Heart right ventricle (tissue), 16 donors: ENCODE measurements at places on chromosomes 1 and 21.
A peak's percentile ranks its signal among the peaks of the same experiment; 100 is the strongest.

DNA sequence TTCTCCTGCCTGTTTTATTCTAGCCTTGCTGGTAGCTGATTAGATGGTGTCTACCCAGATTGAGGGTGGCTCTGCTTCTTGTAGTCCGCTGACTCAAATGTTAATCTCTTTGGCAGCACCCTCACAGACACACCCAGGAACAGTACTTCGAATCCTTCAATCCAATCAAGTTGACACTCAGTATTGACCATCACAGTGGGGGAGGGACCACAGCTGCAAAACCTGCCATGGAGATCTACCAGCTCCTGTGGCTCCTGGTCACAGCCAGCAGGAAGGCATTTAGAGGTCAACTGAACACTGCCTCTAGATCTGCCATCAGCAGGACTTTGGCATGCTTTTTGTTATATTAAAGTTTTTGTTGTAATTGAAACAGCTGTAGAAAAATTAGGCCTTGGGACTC is 146.9 kb downstream of the RWDD3 start:
- DNase-seq: no peak
- H3K4me3 ChIP-seq: no peak overlapping the region
- H3K4me1 ChIP-seq: no peaks in the 10 kb centered on the region
- no peaks in the 10 kb centered on the region for H3K36me3 ChIP-seq
- no peak overlapping the region for H3K27ac ChIP-seq

DNA sequence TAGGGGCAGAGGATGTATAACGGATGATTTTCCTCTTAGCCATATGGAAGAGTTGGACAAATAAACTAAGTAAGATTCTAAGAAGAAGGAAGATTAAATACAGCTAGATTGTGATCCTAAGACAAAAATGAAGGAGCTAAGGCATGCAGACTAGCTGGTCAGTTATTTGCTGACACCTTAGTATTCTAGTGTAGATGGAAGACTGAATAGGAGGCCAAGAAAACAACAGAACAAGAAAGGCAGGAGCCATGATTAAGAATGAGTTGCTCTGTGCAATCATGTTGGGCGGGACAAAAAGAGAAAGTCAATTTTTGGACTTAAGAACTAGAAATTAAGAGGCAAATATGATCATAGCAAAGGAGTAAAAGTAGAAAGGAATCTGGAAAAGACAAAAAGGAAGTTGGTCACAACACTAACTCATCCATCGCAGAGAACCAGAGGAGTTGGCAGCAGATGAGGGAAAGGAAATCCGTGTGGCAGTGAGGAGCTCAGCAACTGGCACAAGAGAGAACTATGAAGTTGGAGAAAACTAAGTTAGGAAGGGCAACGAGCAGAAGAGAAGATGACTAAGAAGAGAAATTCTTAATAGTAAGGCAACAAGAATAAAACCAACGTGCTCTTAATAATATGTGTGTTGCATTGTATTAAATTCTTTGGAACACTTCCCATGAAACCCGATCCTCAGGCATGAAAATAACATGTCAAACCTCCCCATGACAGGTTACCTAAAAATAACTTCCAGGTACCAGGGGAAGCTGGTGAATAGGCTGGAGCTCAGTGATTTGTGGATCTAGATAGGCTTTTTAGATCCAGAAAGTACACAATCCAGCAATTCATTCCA is 234.4 kb downstream of the LTN1 start:
- DNase-seq: no peak
- H3K4me3 ChIP-seq: no peak overlapping the region
- no peaks in the 10 kb centered on the region for H3K36me3 ChIP-seq
- no peak overlapping the region for H3K27ac ChIP-seq
- H3K4me1 ChIP-seq: peaks cover 49% of the 10 kb centered on the region

GRCh38 chr1:163608979-163609378 is 287.2 kb downstream of the NUF2 start:
- H3K4me1 ChIP-seq: no peaks in the 10 kb centered on the region
- H3K4me3 ChIP-seq: no peak overlapping the region
- H3K27ac ChIP-seq: no peak overlapping the region
- no peaks in the 10 kb centered on the region for H3K36me3 ChIP-seq
- H3K27me3 ChIP-seq: no peaks in the 10 kb centered on the region

DNA sequence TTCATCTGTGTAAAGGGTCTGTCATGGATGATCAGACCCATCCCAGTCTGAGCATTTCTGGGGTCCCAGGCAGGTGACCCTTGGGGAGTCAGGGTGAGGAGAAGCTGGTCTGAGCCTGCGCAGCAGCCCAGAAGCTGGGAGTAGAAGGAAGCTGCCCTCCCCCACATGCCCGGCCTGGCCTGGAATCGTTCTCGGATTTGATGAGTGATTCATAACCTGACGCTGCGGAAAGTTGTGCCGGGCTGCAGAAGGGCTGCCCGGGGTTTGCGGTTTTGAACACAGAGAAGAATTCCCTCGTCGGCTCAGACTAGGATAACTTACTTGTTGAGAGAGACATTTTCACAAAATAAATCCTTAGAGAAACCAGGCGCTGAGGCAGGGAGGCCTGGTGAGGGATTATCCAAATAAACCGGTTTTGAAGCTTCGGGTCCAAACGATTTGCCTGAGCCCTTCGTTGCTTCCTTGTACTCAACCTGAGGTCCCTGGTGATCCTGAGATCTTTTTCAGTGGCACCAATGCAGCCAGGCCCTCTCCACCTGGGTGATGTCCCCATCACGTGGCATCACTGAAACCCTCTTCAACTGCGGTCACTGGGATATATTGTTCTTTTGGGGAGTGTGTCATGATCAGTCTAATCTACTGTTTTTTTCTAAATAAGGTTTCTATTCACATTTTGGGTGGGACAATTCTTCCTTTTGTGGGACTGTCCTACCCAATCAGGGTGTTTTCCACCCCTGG is 29.2 kb downstream of the EPHB2 start:
- H3K4me3 ChIP-seq: no peak overlapping the region
- peaks cover 23% of the 10 kb centered on the region for H3K27me3 ChIP-seq
- H3K4me1 ChIP-seq: no peaks in the 10 kb centered on the region
- H3K27ac ChIP-seq: no peak overlapping the region

GRCh38 chr1:25544819-25545218 is 1.4 kb downstream of the LDLRAP1 start:
- H3K36me3 ChIP-seq: no peaks in the 10 kb centered on the region
- peak; percentile 55 for DNase-seq
- no peaks in the 10 kb centered on the region for H3K27me3 ChIP-seq
- H3K4me3 ChIP-seq: peak overlapping the region; percentile 99
- H3K27ac ChIP-seq: peak overlapping the region; percentile 88

DNA sequence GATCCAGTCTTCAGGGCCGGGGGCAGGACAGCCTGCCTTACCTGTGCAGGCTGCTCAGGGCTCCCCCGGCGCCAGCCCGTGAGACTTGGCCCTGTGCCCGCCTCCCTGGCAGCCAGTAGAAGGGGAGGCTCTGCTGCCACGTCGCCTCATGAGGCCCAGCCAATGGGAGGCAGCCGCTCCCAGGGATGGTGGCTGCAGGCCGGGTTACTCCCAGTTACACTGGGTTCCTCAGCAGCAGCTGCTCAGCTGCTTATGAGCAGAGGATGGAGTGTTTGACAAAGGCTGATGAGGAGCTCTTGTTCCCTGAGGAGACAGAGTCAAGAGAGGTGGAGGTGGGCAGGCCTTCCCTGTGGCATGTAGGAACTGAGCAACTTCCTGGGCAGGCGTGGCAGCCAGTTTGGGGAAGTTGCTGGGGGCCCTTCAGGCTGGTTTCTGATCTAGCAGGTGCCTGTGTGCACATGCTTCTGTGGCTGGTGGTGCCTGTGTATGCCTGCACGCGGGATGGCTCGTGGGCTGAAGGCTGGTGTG is 5.5 kb downstream of the MFSD2A start:
- no peak overlapping the region for H3K4me3 ChIP-seq
- H3K27me3 ChIP-seq: peaks cover 12% of the 10 kb centered on the region
- no peaks in the 10 kb centered on the region for H3K36me3 ChIP-seq

- no peak for DNase-seq
- no peaks in the 10 kb centered on the region for H3K36me3 ChIP-seq
- H3K4me1 ChIP-seq: no peaks in the 10 kb centered on the region
- peaks cover 5% of the 10 kb centered on the region for H3K27me3 ChIP-seq
- peak overlapping the region; percentile 88 for H3K27ac ChIP-seq
- peak overlapping the region; percentile 59 for H3K4me3 ChIP-seq
Observed at GRCh38 chr21:41361053-41361785, 608 bp upstream of the MX2 start.

DNA sequence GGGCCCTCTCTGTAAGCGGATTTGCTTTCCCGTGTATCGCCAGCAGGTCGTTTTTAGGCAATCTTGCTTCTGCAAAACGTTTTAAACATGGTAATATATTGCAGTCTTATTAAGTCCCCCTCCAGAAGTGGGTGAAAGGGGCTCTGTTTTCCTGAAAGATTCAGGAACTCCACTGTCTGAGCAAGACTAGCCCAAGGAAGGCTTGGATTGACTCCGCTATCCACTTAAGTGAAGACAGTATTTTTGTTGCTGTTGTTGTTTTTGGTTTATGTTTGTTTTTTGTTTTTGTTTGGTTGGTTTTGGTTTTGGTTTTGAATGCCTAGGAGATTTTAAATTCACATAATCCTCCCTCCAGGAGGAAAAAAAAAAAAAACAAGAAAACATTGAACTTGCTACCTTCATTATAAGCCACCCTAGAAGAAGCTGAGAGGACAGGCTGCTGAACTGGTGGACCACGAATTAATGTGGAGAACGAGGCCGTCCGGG is 29.1 kb upstream of the NFIA start:
- peaks cover 8% of the 10 kb centered on the region for H3K4me1 ChIP-seq
- H3K27ac ChIP-seq: peak overlapping the region; percentile 98
- H3K4me3 ChIP-seq: peak overlapping the region; percentile 55
- DNase-seq: no peak

DNA sequence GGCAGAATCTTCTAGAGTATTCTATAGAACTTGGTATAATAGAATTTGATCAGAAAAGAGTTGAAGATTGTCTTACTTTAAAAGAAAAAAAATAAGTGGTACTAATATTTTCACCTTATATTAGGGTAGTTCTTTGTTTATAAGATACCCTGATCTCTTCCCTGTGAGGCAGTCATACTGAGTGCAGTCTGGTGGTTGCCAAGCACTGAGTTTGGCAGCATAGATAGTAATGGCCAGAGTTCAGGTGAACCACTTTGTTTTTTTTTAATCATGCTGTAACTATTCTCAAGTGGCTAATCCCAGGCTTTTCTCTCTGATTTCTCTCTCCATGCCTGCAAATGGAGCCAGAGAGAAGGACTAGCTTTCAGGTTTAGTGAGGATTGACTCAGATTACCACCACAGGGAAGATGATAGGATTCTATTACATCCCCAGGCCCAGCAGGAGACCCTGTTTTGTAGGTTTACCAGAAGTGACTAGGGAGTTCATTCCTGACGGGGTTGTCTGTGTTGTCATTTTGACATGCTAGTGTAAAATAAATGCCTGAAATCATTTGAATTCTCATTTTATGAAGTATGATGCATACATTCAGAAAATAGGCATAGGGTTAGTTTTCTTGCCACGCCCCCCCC is 16.7 kb downstream of the KDM1A start:
- no peak for DNase-seq
- H3K27me3 ChIP-seq: no peaks in the 10 kb centered on the region
- no peaks in the 10 kb centered on the region for H3K36me3 ChIP-seq
- H3K4me1 ChIP-seq: no peaks in the 10 kb centered on the region
- H3K4me3 ChIP-seq: no peak overlapping the region

GRCh38 chr1:225825078-225825477 is 15.2 kb downstream of the EPHX1 start:
- peaks cover 18% of the 10 kb centered on the region for H3K36me3 ChIP-seq
- DNase-seq: no peak
- H3K4me1 ChIP-seq: peaks cover 51% of the 10 kb centered on the region
- H3K27me3 ChIP-seq: no peaks in the 10 kb centered on the region
- no peak overlapping the region for H3K4me3 ChIP-seq

GRCh38 chr21:45050797-45051489 is 23.4 kb upstream of the ADARB1 start:
- DNase-seq: no peak
- no peaks in the 10 kb centered on the region for H3K36me3 ChIP-seq
- H3K4me3 ChIP-seq: no peak overlapping the region

- peaks cover 8% of the 10 kb centered on the region for H3K4me1 ChIP-seq
- no peak for DNase-seq
- no peaks in the 10 kb centered on the region for H3K36me3 ChIP-seq
- H3K27me3 ChIP-seq: no peaks in the 10 kb centered on the region
Observed at GRCh38 chr1:109134423-109134822, 20.5 kb downstream of the ELAPOR1 start.

DNA sequence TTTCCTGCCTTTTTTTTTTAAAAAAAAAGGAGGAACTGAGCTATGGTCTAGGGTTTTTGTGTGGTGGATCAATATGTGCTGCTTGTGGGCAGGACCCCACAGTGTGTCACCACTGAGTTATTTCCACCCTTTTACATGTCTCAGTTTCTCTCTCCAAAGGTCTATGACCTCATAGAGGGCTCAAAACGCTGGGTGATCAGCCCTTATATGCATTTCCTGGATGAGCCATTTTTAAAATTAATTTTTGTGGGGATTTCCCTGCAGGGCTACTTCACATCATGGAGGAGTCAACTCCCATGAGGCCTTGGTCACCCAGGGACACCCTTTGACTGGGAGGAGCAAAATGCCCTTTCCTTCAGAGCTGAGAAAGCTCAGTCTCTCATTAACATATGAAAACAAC is 20.7 kb upstream of the HAO2 start:
- no peaks in the 10 kb centered on the region for H3K27me3 ChIP-seq
- no peak overlapping the region for H3K4me3 ChIP-seq
- DNase-seq: no peak
- H3K36me3 ChIP-seq: no peaks in the 10 kb centered on the region
- H3K4me1 ChIP-seq: no peaks in the 10 kb centered on the region

DNA sequence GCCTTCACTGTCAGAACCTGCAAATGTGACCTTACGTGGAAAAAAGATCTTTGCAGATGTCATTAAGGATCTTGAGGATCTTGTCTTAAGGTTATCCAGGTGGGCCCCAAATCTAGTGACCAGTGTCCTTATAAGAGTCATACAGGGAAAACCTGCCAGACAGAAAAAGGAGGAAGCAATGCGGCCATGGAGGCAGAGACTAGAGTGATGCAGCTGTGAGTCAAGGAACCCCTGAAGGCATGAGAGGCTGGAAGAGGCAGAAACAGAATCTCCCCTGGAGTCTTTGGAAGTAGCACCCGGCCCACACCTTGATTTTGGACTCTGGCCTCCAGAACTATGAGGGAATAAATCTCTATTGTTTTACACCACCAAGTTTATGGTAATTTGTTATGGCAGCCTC is 36.5 kb upstream of the DNASE2B start:
- H3K4me3 ChIP-seq: no peak overlapping the region
- H3K4me1 ChIP-seq: no peaks in the 10 kb centered on the region
- no peak overlapping the region for H3K27ac ChIP-seq
- no peaks in the 10 kb centered on the region for H3K36me3 ChIP-seq

GRCh38 chr1:160112357-160112756 is 3.2 kb upstream of the ATP1A2 start:
- no peaks in the 10 kb centered on the region for H3K36me3 ChIP-seq
- H3K4me3 ChIP-seq: no peak overlapping the region
- peak overlapping the region; percentile 30 for H3K27ac ChIP-seq
- H3K27me3 ChIP-seq: no peaks in the 10 kb centered on the region
- H3K4me1 ChIP-seq: peaks cover 16% of the 10 kb centered on the region

GRCh38 chr21:15212206-15212605 is 147.4 kb upstream of the NRIP1 start:
- no peaks in the 10 kb centered on the region for H3K36me3 ChIP-seq
- no peaks in the 10 kb centered on the region for H3K27me3 ChIP-seq
- H3K4me1 ChIP-seq: peaks cover 5% of the 10 kb centered on the region

GRCh38 chr1:46036894-46037839 is 95.3 kb downstream of the PIK3R3 start:
- H3K27me3 ChIP-seq: no peaks in the 10 kb centered on the region
- peak overlapping the region; percentile 33 for H3K27ac ChIP-seq
- DNase-seq: peak; percentile 82
- no peak overlapping the region for H3K4me3 ChIP-seq

GRCh38 chr1:47367651-47368050 is 34.1 kb downstream of the CMPK1 start:
- H3K4me3 ChIP-seq: no peak overlapping the region
- H3K27ac ChIP-seq: no peak overlapping the region
- no peaks in the 10 kb centered on the region for H3K27me3 ChIP-seq
- H3K36me3 ChIP-seq: no peaks in the 10 kb centered on the region
- no peak for DNase-seq
